ENCODE measurements at places on chromosomes 7 and 10.
A peak's percentile ranks its signal among the peaks of the same experiment; 100 is the strongest.

GRCh38 chr7:2665359-2665791 is 22.6 kb upstream of the AMZ1 start:
- no peak for DNase-seq

GRCh38 chr7:127447326-127447945 is 54.9 kb upstream of the ZNF800 start:
- DNase-seq = no peak

DNA sequence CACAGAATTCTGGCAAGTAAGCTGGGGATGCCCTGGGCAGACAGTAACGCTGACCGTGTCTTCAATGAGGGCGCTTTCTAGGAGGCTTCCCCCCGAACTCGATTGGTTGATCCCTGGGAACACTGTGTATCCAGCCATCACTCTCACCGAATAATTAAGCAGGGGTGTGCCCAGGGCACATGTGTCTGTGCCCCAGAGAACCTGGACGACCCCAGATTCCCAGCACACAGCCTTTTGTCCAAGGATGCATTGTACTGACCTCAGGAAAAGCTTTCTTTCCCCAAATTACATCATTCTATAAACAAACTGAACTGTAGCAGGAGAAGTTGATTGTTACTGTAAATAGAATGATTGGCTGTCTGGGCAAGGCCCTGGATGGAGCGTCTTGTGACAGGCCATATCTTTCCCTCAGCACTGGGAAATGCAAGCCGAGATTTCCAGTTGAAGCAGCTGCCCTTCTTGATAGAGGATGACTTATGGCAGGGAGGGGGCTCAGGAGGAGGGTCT is 6.6 kb upstream of the DEPP1 start:
- no peak for DNase-seq

- no peak for DNase-seq
These were observed 152.4 kb upstream of the LAMB4 start for GRCh38 chr7:108282427-108282996.

DNA sequence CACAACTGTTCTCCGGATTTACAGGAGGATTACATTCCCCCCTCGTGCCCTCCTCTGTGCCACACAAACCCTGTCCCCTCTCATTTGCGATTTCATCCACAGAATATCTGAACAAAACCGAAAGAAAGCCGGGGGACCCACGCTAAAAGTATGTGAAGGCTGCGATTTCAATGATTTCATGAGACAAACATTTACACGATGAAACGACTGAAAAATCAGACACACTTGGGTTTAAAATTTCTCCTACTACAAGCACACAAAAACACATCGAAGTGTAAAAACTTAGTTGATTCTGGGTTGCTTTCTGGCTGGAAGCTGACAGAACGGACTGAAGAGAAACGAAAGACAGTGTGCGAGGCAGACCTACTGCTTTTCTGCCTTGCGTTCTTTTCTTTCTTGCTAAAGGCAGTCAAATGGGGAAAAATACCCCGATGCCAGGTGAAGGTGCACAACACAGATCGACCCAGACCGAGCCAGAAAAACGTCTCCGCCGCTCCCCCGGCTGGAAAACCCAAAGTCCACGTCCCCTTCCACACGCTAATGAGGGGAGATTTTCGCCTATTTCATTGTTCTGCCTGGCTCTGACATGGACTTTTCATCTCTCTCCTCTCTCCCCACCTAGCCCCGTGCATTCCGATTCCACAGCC is 1.2 kb downstream of the HIPK2 start:
- peak; percentile 36 for DNase-seq

DNA sequence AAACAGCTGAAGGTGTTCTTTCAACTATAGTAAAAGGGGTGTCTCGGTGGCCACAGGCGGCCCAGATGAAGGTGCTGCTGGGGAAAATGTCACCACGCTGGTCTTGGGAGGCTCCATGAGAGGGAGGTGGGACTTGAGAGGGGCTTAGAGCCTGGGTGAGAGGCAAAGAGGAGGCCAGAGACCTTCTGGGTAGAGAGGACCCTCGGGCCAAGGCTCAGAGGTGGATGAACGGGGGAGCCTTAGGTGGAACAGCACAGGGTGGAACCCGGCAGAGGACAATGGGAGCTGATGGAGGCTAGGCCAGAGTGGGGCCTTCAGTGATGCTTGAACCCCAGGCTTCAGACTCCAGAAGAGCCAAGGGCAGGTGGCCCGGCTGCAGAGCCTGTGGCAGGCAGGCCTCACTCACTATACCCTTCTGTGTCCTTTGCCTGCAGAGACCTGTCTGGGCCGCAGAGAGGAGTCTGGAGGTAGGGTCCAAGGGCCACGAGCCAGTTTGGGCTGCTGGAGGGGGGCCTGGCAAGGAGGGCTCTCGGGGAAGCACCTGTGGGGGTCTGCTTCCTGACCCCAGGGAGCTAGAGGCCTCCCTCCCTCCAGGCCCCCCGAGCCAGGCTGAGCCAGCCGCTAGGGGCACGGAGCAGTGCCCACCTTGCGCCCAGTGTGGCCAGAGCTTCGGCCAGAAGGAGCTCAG is 32.1 kb downstream of the ZNF783 start:
- DNase-seq = no peak

- no peak for DNase-seq
These were observed 22.2 kb downstream of the SFMBT2 start for GRCh38 chr10:7388602-7389001.

GRCh38 chr7:31815796-31816195 is 128.8 kb downstream of the PPP1R17 start:
- no peak for DNase-seq

DNA sequence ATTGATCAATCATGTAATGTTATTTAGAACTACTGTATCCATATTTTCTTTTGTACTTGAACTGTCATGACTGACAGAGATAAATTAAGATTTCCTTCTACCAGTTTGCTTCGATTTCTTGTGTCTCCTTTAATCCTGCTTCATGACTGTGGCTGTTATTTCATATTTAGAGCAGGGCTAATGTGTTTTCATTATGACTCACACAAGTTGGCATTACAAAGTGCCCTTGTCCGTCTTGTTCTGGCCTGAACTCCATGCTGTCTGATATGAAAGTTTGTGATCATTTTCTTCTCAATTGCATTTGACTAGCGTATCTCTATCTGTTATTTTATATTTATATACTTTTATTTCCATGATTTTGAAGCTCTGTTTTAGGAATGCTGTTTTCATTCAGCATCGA is 344.1 kb upstream of the PRKCQ start:
- DNase-seq = no peak

DNA sequence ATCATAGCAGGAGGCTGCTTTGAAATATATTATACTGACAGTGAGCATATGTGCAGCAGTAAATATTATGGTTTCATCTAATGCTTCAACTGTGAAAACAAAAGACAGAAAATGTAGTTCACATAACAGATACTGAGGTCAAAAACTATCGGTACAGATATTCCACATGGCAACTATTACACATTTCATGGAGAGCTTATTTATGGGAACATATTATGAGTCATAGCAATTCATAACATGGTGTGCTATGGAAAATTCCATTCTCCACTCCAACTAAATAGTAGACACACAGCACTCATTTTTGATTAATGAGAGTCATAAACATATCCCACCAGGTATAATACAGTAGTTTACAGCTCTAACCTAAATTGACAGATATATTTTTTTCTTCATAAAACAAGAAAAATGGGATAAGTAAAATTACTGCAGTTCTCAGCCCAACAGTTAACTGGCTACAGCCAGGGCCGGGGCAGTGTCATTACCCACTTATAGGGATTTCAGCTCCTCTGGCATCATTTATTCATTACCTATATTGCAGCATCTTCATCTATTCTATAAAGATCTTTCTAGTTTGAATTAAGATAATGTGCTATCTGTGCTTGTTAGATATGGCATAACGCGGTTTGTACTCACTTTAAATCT is 475.6 kb upstream of the KLF6 start:
- no peak for DNase-seq

- DNase-seq = no peak
These were observed 678.9 kb upstream of the TEX47 start for GRCh38 chr7:89474456-89474855.

DNA sequence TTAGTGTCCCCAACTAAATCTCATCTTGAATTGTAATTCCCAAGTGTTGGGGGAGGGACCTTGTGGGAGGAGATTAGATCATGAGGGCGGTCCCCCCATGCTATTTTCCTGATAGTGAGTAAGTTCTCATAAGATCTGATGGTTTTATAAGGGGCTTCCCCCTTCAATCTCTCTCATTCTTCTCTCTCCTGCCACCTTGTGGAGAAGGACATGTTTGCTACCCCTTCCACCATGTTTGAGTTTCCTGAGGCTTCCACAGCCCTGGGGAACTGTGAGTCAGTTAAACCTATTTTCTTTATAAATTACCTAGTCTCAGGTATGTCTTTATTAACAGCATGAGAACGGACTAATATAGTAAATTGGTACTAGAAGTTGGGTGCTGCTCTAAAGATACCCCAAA is 365.6 kb downstream of the ANKRD7 start:
- DNase-seq = no peak

DNA sequence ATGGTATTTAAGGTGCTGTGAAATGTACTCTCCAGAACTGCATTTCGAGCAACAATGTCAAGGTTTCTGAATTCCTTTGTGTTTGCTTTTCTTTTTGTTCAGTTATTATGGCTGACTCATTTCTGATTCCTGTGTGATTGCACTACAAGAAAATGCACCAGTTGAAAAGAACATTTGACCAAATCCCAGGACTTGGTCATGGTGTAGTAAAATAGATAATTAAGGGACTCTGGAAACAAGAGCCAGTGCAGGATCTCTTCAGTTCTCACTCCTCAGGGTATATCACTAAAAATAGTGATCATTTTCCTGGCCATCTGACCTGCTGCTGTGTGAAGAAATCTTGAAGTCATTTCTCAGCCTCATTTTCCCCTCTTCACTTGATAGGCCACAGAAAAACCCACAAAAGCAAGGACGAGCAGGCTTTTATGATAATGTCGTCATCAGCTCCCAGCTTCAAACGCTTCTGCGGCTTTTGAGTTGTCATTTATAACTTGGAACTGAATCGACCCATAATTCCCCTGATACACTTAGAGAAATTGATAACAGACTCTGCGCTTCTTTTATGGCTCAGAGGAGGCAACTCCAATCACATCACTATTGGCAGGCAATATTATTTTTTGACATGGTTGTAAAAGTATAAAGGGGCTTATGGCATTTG is 274.7 kb downstream of the HDAC9 start:
- DNase-seq = no peak

DNA sequence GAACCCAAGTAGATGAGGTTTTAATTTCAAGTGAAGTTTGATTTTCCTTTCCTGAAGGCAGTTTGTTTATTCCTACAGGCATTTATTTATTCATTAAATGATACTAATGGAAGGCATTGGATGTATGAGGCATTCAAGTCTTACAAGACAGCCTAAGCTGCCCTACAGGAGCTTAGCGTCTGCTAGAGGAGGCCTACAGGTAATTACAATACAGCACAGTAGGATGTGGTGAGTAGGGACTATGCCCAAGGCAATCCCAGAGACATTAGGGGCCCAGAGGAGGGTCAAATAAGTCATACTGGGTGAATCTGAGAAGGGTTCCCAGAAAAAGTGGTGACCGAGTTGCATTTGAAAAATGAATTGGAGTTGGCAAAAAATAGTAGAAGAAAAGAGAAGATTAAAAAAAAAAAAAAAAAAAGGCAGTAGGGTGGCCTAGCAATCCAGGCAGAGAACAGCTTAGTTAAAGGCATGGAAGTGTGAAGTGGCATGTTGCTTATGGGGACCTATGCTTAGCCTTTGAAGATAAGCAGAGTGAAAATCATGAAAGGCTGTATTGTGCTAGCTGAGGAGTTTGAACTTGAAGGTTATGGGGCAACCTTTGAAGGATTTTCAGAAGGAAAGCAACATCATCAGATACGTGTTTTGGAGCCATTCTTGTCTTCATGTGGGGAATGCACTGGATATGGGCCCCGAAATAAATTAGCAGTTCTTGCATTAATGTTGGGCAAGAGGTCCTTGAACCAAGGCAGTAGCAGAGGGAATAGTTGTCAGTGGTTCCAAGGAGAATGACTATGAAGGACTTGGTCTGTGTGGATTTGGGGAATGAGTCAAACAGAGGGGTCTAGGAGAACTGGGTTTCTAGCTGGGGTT is 65.5 kb downstream of the SNX10 start:
- no peak for DNase-seq

GRCh38 chr7:27165996-27166530 is 726 bp upstream of the HOXA9 start:
- peak; percentile 69 for DNase-seq

DNA sequence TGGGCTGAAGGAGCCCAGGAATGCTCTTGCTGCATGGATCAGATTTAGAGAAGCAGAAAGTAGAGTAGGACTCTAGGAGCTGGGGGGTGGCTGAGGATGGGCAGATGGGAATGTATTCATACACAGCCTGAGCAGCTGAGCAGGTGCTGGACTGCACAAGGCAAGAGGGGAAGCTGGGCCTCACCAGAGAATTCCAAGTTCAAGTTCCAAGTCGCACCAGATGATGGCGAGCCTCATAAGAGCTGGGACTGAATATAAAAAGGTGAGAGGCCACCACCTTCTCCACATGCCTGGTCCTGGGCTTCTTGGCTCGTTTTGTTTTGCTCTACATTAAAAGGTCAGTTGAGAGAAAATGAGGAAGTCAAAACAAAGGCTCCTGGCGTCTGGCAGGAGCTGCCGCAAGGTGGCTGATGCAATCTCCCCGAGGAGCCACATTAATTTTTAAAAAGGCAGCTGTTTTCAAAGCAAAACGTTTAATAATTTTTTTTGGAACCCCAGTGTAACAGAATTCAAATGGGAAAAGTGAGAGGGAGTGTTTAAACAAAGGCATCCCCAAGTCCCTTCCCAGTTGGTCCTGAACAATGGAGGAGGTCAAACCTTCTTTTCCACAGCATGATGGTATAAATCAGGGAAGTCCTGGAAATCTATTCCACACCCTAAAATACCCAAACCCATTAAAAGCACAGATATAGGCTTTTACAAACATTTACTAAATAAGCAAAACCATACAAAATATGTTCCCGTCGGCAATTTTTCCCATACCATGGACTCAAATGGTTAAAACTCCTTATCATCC is 9.5 kb downstream of the CYREN start:
- DNase-seq = no peak

DNA sequence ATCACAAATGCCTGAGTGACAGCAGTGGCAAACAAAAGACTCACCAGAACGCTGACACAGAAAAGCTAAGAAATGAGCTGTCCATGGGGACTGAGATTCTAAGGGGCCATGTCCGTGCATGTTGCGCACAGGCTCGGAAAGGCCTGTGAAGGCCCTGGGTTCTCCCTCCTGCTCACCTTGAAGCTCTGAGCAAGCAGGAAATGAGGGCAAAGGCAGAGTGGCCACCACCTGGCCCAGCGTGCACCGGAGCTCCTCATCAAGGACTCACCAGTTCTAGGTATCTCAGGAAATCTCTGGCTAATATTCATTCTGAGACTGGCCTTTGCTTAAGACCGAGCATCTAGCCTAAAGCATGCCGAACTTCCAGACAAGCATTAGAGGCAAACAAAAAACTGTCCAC is 52.7 kb downstream of the MAD1L1 start:
- DNase-seq = no peak
